ENCODE measurements at places on chromosomes 7 and 10. TPM values are rescaled to one million over a fixed set of nuclear protein-coding genes. Genes with fewer than 3 reads are reported as not detected.

The TDRD1 gene
- total RNA-seq, result 0.05 TPM

The NODAL gene
- not detected for total RNA-seq

The TECPR1 gene
- total RNA-seq, result 25.7 TPM

- no peak for DNase-seq
- H3K27me3 ChIP-seq, result peaks cover 31% of the 10 kb centered on the region
- no peaks in the 10 kb centered on the region for H3K36me3 ChIP-seq
- H3K27ac ChIP-seq, result no peak overlapping the region
- no peaks in the 10 kb centered on the region for H3K4me1 ChIP-seq
Observed at GRCh38 chr7:73611017-73611555, 13.2 kb downstream of the MLXIPL start.

DNA sequence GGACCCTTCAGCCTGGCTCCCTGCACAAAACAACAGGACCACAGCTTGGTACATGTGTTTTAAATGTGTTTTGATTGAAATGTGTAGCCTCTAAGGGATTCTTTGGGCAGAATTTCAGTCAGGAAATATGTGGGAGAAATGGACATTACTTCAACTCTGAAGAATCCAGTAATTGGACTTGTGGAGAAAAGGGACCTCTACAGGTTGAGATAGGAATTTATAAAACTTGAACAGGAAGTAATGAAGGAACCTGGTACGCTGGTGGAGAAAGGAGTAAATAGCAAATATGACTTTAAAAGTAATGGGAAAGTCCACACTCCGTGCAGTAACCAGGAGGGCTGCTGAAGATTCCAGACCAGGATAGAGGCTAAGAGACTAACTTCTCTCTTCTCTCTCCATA lies 220.5 kb downstream of the LHFPL3 start:
- DNase-seq, result no peak
- H3K4me1 ChIP-seq, result no peaks in the 10 kb centered on the region
- no peak overlapping the region for H3K27ac ChIP-seq
- H3K36me3 ChIP-seq, result no peaks in the 10 kb centered on the region
- no peak overlapping the region for H3K4me3 ChIP-seq

GRCh38 chr10:132859084-132859855 lies 73.3 kb upstream of the NKX6-2 start:
- no peak overlapping the region for H3K27ac ChIP-seq
- peaks cover 2% of the 10 kb centered on the region for H3K27me3 ChIP-seq
- no peak for DNase-seq
- H3K4me1 ChIP-seq, result peaks cover 3% of the 10 kb centered on the region
- H3K36me3 ChIP-seq, result no peaks in the 10 kb centered on the region
- no peak overlapping the region for H3K4me3 ChIP-seq

DNA sequence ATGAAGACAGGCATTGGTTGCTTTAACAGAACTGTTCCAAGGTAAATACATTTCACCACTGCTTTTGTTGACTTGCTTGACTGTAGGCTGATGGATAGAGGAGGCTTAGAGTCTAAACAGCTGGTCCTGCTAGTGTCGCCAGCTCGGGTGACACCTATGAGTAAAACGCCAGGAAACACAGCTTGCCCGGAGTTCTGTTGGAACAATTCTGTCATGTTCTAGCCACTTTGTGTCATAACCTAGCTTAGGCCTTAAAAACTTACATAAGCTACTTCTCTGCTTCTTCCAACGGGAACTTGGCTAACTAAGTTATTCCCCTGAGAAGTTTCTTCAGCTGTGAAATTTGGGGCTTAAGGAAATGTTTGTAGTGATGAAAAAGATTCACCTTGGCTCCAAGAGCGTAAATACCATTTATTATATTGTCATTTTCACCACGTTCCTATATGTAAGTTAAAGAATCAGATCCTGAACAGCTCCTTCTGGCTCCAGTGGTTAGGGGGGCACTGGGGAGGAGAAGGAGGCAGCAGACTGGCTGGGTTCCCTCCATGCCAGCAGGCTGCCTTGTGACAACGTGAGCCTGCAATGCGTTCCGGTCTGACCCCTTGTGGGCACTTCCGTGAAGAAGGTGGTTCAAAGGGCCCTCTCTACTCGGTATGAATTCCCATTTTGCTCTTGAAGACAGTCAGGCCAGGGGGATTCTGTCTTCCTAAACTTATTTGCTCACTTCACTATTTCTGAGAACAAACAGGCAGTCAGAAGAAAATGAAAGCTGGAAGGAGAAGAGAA lies 253.2 kb downstream of the BMPER start:
- no peak for DNase-seq
- no peaks in the 10 kb centered on the region for H3K4me1 ChIP-seq
- no peaks in the 10 kb centered on the region for H3K27me3 ChIP-seq
- no peak overlapping the region for H3K27ac ChIP-seq
- no peak overlapping the region for H3K4me3 ChIP-seq
- H3K36me3 ChIP-seq, result no peaks in the 10 kb centered on the region

- H3K36me3 ChIP-seq, result no peaks in the 10 kb centered on the region
- H3K4me3 ChIP-seq, result no peak overlapping the region
- H3K4me1 ChIP-seq, result peaks cover 60% of the 10 kb centered on the region
- DNase-seq, result peak; percentile 13
- peak overlapping the region; percentile 9 for H3K27ac ChIP-seq
Observed at GRCh38 chr7:105673367-105674084, 92.2 kb upstream of the EFCAB10 start.

DNA sequence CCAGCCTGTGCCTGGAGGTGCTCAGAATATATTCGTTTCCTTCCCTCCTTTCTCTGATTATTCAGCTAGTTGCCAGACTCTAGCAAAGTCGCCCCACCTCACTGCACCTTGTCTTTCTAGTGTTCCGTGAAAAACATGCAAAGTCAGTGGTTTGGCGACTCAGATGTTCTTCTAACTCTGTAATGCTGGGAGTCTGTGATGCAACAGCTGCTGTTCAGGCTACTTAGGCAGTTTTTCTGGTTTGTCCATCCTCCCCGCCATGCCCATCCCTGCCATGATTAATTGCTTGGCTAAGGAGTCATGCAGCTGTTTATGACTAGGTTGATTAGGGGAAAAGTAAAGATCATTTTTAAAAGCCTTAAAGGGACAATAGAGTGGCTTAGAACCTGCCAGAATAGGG lies 99.4 kb downstream of the MTPN start:
- no peaks in the 10 kb centered on the region for H3K36me3 ChIP-seq
- no peak overlapping the region for H3K4me3 ChIP-seq
- H3K27ac ChIP-seq, result no peak overlapping the region
- peaks cover 7% of the 10 kb centered on the region for H3K27me3 ChIP-seq
- DNase-seq, result peak; percentile 2
- no peaks in the 10 kb centered on the region for H3K4me1 ChIP-seq

GRCh38 chr7:23410446-23411183 lies 59.7 kb downstream of the IGF2BP3 start:
- no peak overlapping the region for H3K27ac ChIP-seq
- peaks cover 11% of the 10 kb centered on the region for H3K4me1 ChIP-seq

GRCh38 chr7:154729056-154729455 lies 273.9 kb downstream of the PAXIP1 start:
- no peak overlapping the region for H3K4me3 ChIP-seq
- no peak overlapping the region for H3K27ac ChIP-seq
- H3K4me1 ChIP-seq, result no peaks in the 10 kb centered on the region
- no peaks in the 10 kb centered on the region for H3K27me3 ChIP-seq
- H3K36me3 ChIP-seq, result no peaks in the 10 kb centered on the region

- peaks cover 8% of the 10 kb centered on the region for H3K4me1 ChIP-seq
- H3K27ac ChIP-seq, result no peak overlapping the region
- H3K36me3 ChIP-seq, result no peaks in the 10 kb centered on the region
- no peak overlapping the region for H3K4me3 ChIP-seq
- no peaks in the 10 kb centered on the region for H3K27me3 ChIP-seq
- DNase-seq, result no peak
Observed at GRCh38 chr10:62147425-62147824, 121.2 kb downstream of the RTKN2 start.

GRCh38 chr10:113853578-113854012 lies 287 bp downstream of the DCLRE1A start:
- peak overlapping the region; percentile 90 for H3K4me3 ChIP-seq
- peaks cover 51% of the 10 kb centered on the region for H3K4me1 ChIP-seq
- H3K36me3 ChIP-seq, result peaks cover 31% of the 10 kb centered on the region
- peak overlapping the region; percentile 92 for H3K27ac ChIP-seq
